ENCODE measurements at places on chromosomes 7 and 10.

DNA sequence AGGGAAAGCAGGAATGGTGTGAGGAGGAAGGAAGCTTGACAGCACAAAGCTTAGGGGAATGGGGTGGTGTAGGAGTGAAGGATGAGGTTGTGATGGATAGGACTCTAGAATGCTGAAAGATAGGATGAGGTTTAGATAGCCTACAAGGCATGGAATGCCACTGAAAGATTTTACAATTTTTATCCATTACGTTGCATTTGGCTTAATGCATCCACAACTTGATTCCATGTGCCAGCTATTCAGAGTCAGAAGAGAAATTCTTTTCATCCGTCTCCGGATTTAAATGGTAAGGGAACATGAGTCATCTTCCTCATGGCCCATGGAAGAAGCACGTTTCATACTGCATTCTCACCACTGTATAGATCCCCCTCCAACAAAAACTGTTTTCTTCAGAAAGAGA lies 212.4 kb upstream of the BMPER start:
- no peak for DNase-seq

GRCh38 chr7:92955081-92955480 lies 118.7 kb upstream of the CDK6 start:
- no peak for DNase-seq

DNA sequence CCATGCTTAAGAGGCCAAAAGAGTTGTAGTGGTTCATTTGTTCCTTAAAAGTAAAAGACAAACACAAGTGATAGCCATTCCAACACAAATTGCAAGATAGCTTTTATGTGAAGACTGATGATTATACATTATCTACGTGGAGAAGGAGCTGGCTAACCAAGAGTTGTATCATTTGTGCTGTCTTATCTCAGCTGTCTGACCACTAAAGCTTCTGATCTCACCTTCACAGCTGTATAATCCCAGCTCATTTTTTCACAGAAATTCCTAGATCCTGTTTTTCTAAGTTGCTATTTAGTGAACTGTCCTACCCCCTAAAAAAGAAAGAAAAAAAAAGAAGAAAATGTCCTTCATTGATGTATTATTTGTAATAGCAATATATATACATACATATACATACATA lies 9.8 kb downstream of the USP6NL start:
- DNase-seq: no peak

- peak; percentile 91 for DNase-seq
Measured at GRCh38 chr10:92126100-92126650, 164.7 kb downstream of the CPEB3 start.

DNA sequence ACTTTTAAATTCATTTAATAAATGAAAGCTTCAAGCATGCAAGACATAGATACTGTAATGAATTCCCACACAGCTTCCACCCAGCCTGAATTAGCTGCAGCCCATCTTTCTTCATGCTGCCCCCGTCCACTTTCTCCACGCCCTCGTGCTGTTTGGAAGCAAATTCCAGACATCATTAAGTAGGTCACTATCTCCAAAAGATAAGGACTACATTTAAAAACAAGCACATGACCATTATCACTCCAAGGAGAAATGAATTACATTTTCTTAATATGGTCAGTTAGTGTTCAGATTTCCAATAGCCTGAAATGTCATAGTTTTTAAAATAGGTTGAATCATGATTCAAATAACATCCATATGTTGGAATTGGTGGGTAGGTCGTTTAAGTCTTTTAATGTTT lies 24.3 kb downstream of the LMTK2 start:
- DNase-seq: no peak

DNA sequence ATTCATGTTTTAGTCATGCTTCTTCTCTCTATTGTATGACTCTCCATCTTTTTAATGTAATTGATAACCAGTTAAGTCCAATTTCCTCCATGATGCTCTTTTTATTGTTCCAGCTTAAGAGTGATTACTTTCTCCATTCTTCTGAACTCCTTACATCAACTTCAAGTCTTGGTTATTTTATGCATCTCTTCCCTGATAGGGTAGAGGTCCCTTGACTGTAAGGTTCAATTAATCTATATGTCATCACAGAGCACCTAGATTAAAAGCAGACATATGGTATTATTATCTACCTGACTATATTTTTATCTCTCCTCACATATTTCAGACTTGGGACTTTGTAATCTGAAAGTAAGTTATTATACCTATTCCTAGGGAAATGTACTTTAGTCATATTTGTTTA lies 853.1 kb downstream of the REEP3 start:
- DNase-seq: no peak

DNA sequence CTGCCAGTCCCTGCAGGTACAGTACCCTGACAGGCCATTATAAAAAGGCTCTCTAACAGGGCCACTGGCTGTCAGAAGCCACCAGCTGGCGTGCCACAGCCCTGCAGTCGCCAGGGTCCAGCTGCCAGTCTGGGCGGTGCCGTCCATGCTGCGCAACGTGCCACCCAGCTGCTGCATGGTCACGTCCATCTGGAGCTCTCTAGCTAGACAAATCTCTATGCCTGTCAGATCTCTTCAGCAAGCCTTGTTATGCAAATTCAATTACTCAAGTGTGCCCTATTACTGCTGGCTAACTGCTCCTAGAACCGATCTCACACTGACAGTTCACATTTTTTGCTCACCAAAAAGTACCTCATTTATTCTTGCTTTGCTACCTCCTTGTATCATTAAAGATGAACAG lies 75.9 kb downstream of the HIBADH start:
- no peak for DNase-seq

DNA sequence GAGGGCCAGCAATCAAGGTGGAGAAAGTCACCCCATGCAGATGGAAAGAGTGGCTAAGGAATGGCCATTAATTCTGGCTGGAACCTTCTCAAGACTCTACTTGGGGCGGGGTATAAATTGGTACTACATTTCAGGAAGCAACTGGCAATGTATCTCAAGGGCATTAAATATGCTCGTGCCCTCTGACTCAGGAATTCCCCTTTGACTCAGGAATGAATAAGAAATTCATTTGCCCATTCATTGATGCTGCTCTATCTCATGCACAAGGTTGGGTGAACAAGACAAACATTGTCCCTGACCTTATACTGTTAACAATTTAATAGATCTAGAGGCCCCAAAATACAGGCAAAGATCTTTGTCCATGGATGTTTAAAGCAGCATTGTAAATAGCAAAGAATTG lies 188.1 kb downstream of the MYOF start:
- peak; percentile 86 for DNase-seq

DNA sequence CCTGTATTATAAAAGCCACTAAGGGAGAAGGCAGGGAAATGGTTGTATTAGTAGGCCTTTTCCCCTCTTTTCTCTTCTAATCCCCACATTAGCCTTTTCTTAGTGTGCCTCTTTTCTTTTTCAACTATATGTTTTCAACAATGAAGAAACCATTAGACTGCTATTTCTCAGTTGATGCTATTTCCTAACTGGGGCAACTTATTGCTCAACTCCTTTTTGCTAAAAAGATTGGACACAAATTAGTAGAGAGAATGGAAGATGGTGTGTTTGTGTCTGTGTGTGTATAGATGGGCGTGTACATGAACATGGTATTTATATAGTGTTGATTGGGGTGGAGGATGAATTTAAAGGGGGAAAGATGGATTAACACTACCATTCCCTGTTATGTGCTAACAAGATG lies 28.4 kb downstream of the TBC1D12 start:
- no peak for DNase-seq

GRCh38 chr10:100518761-100519241 lies 860 bp downstream of the SEC31B start:
- DNase-seq: peak; percentile 74

- no peak for DNase-seq
Measured at GRCh38 chr7:15043931-15044330, 141.4 kb upstream of the DGKB start.

GRCh38 chr10:48934672-48935501 lies 4.8 kb downstream of the LRRC18 start:
- DNase-seq: no peak

GRCh38 chr7:46357851-46358250 lies 436.8 kb upstream of the IGFBP3 start:
- no peak for DNase-seq

- DNase-seq: no peak
Measured at GRCh38 chr7:47408675-47409074, 173.2 kb downstream of the TNS3 start.

DNA sequence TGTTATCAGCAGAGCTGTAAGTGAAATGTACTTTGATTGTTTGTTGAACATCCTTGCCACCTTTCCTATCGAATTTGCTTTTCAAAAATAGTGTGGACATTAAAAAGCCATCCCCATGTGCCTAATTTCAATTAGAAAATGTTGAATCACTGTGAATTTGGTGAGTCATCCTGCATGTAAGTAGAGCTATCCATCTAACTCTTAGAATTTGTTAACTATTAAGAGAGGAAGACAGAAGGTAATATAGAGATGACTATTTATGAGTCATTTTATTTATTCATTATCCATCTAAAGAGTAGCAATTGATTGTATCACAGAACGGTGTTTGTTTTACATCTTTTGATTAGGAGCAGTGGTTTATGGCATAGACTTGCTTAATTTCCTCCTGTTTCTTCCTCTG lies 154.7 kb downstream of the MGMT start:
- DNase-seq: peak; percentile 69

DNA sequence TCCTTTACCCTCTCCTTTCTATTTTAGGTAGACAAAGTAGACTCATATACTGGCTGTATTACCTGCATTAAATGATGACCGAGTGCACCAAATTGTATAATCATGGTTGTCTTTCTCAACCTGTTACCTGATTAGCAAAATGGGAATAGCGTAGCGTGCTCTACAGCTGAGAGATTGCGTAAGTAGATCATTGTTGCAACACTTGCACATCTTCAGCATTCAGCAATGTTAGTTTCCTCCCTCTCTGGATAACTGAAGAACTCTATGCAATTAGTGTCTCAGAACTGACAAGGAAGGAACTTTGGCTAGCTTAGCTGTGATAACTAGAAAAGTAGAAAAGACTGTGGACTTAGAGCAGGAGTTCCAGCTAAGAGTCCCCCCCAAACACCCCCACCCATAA lies 787.4 kb downstream of the PHTF2 start:
- no peak for DNase-seq

GRCh38 chr10:125199270-125199669 lies 38.9 kb upstream of the CTBP2 start:
- no peak for DNase-seq

DNA sequence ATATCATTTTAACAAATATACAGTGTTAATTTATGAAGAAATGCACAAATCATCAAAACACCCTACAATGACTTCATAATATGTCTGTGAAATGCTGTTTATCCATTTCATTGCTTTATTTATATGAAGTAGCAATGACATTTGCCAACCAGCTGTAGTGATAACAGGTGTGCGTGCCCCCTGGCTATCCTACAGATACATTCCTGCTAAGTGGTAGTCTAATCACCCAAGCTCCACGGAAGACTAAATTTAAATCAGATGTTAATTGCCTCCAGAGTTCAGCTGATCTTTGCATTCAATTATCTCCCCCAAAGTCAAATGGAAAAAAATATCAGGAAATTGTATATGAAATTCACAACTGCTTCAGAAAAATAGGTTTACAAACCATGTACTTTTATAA lies 1164.2 kb upstream of the LRRN3 start:
- no peak for DNase-seq
